SJCRH30 (cell line): ENCODE measurements at places on chromosomes 7 and 10. TPM values are rescaled to one million over a fixed set of nuclear protein-coding genes. Genes with fewer than 3 reads are reported as not detected.

DNA sequence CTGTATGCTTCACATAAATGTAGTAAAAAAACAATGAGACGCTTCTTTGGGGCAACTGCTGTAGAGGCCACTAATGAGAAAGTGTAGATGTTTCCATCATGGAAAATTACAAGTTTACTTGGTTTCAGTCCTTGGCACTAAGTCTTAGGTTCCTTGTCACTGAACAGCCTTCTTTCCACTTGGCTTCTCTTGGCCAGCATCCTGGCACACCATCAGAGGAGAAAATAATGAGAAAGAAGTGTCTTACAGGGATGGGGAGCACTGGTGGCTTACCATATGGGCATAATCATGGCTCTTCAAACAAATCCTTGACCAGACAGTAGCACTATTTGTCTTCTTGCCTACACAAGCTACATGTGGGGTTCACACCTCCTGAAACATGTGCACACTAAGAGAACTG is 22.5 kb upstream of the SH3PXD2A start:
- no peak for DNase-seq

- DNase-seq: peak; percentile 21
Measured at GRCh38 chr10:21705828-21706176, 171.8 kb downstream of the MLLT10 start.

The GBX1 gene
- 0.48 and 0.95 TPM in 2 replicates for total RNA-seq

DNA sequence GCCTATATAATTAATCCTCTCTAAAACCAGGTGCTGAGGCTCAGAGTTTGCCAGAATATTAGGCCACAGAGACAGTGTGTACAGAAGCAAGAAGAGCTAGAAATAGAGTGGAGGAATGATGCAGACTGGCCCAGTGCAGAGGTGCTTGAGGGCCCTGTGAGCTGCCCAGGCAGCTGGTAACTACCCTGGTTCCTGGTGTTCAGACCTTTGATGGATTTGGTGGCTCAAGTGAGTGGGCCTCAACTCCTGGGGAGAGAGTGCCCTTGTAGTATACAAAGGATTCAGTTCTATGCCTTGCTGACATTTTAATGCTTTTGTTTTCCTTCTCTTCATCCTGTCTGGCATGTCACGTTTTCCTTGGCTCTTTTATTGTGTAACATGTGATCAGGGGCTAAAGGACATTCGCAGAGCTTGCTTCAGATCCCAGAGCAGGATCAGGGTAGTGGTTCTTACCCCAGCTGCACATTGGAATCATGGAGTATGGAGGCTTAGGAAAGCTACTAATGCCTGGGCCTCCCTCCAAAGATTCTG is 20.0 kb downstream of the LRRC4 start:
- DNase-seq: no peak

DNA sequence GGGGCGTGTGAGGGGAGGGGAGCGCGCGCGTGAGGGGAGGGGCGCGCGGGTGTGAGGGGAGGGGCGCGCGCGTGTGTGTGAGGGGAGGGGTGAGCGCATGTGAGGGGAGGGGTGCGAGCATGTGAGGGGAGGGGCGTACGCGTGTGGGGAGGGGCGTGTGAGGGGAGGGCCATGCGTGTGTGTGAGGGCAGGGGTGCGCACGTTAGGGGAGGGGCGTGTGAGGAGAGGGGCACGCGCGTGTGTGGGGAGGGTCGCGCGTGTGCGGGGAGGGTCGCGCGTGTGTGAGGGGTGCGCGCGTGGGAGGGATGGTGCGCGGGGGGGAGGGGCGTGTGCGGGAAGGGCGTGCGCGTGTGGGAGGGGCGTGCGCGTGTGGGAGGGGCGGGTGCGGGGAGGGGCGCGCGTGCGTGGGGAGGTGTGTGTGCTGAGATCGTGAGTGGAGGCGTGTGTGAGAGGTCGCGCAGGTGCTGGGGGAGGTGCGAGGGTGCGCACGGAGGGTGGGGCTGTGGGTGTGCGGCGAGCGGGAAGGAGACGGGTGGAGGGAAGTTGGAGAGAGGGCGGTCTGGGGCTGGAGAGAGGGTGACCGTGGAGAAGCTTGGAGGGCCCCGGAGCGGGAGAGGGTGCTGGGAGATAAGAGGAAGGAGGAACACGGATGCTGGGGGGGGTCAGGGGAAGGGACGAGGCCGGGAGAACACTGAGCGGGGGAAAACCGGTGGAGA is 19.7 kb downstream of the MXI1 start:
- DNase-seq: peak; percentile 74

The ADAMTS14 gene
- total RNA-seq: 6.4 and 7.6 TPM in 2 replicates

GRCh38 chr7:132532281-132532680 is 44.0 kb downstream of the PLXNA4 start:
- DNase-seq: no peak

The MARVELD1 gene
- total RNA-seq: 29.8 and 30.4 TPM in 2 replicates
